OCI-LY7 (cell line): ENCODE measurements at places on chromosomes 4 and X.

GRCh38 chrX:39577985-39578869, 519.5 kb downstream of the BCOR start:
- DNase-seq: peak; percentile 8

DNA sequence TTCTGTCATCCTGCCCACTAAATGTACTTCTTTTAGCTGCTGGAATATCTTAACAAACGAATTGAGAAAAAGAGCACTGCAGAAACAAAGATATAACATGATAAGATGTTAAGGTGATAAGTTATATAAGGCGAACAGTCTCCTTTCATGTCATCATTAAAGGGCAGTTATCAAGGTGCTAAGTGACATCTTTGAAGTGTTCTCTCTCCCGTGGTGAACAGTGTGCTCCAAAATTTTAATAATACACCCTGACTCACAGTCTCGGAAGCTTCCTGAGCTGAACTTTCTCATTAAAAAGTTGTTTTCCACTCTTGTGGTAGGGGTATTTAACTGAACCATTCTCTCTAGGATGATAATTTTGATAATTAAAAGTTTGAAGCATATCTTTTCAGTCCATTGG, 61.6 kb downstream of the PLS3 start:
- no peak for DNase-seq

GRCh38 chr4:143626134-143626911, 74.2 kb downstream of the FREM3 start:
- no peak for DNase-seq

- no peak for DNase-seq
Observed at GRCh38 chr4:152901205-152901604, 34.9 kb upstream of the FHDC1 start.

- no peak for DNase-seq
Observed at GRCh38 chrX:131729295-131729694, 185.4 kb downstream of the OR13H1 start.

DNA sequence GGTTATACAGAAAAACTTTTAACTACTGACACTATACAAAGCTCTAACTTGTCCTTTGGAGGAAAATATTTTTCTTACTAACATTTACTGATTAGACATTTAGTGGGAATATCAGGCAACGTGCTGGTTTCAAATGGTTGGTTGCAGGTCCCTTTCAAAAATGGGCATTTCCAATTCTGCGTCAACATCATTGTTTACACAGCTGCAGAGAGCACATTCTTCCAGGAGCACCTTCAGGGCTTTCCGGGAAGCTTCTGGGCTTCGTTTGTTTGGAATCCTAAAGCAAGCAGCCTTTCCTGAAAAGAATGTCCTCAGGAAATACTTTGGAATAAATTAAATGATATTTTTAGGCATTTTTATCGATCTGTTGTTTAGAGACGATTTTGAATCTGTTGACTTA, 289.7 kb downstream of the TRIML1 start:
- no peak for DNase-seq

GRCh38 chr4:20311856-20312255, 60.2 kb downstream of the SLIT2 start:
- no peak for DNase-seq

GRCh38 chrX:38055170-38055847, 49.0 kb downstream of the SYTL5 start:
- DNase-seq: no peak

GRCh38 chrX:22585831-22586230, 313.1 kb downstream of the CBLL2 start:
- DNase-seq: no peak

- no peak for DNase-seq
Observed at GRCh38 chr4:86013621-86014020, 346.2 kb downstream of the MAPK10 start.

DNA sequence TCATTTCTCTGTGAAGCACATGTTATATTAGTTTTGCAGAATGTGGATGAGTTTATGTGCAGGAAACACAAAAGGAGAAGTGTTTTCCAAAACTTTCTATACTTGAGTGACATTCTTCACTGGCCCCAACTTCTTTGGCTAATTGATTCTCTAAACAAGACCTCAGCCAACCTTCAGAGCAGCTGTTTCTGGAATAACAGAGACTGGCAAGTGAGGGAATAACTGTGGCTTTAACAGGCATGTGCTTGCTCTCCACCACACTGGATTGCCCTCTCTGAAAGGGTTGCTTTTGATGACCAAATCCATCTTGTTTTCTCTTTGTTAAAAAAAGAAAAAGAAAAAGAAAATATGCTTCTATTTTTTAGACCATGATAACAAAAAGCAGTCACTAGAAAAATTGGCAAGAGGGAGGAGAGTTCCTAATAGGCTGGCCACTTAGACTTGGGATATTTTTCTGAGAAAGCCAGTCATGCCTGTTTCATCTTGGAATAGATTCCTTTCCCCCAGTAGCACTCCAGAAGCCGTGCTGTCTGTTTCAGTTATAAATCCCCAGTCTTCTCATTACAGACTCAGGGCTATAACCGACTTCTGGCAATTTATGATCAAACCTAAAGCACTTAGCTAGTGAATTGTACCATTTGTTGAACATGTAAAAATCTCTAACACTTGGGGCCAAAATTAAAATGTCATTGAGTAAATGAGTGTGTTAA, 295.0 kb upstream of the NR3C2 start:
- DNase-seq: no peak

GRCh38 chr4:170497112-170497511, 407.4 kb upstream of the AADAT start:
- DNase-seq: no peak

GRCh38 chr4:6368601-6369000, 99.0 kb downstream of the WFS1 start:
- DNase-seq: no peak

DNA sequence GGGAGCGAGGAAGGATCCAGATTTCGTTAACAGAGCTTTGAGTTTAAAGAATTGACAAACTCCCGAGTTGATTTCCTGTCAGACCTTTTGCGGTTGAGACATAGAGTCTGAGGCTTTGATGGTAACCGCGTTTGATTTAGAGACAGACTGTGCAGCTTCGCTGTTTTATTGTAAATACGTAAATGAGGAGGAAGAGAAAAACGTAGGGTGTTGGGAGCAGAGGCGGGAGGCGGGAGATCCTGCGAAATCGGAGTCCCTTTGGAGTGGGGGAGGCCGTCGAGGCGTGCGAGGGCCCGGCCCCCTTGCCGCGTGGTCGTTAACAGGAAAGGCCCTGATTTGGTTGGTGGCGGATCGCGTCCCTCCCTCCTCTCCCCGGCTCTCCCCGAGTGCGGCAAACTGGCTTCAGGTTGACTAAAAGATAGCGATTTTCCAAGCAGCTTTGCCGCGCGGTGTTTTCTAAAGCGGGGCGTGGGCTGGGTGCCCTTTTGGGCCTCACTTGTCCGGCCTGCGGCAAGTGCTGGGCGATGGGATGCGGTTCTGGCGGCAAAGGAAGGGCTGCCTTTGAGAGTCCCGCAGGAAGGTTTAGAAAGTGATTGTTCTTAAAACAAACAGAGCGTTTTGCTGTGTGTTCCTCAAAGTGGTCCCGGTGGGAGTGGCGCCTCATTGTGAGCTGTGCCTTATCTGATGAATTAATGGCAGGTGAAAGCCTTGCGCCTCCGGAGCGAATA, 857 bp downstream of the SCML1 start:
- DNase-seq: no peak

- DNase-seq: no peak
Observed at GRCh38 chrX:116292183-116292582, 121.6 kb downstream of the AGTR2 start.

GRCh38 chr4:62018537-62018936, 818.4 kb downstream of the ADGRL3 start:
- DNase-seq: no peak

DNA sequence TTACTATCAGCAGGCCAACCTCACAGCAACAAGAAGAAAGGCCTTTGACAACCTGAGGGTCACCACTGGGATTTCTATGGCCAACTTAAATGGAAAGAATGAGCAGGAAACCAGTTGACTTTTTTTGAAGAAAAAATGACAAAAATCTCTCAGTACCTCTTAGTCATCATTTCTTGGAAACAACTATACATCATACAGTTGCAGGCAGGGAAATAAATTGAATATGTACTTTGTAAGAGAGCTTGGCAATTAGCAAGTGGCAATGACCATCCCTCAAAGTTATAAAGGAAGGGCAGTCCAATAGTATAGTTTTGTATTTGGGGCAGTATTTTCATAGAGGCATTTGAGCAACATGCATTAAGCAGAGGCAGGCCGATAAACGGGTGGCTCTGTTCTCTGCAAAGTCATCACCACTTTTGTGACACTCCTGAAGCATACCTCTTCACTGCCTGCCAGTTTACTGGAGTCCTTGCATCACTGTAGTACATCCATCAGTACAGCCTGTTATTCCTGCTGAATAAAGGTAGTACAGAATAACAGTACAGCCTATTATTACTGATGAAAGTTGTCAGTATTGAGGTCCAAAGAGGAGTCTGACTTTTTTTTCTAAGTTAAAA, 83.3 kb upstream of the AMELX start:
- DNase-seq: no peak

- no peak for DNase-seq
Observed at GRCh38 chr4:113173126-113173792, 123.8 kb downstream of the ANK2 start.

GRCh38 chr4:152981842-152982241, 45.7 kb downstream of the FHDC1 start:
- DNase-seq: no peak

DNA sequence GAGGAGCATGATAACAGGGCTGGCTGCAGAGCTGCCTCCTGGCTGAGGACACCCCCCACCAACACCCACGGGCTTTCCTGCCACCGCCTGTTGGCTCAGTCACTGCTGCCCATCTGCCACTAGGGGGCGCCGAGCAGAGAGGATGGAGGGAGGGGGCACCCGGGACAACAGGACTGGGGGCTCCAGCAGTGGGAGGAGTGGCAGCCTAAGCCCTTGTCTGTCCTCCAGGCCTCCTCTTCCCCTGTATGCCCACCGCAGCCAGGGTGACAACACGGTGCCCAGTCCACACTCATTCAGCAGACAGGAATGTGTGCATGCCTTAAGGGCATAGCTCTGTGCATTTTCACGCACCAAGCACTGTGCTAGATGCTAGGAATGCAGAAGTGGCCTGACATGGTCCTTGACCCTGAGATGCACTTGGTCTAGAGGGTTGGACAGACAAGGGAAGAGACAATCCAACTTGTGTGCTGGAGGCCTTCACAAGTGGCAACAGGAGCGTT, 149.9 kb downstream of the AMMECR1 start:
- peak; percentile 39 for DNase-seq

DNA sequence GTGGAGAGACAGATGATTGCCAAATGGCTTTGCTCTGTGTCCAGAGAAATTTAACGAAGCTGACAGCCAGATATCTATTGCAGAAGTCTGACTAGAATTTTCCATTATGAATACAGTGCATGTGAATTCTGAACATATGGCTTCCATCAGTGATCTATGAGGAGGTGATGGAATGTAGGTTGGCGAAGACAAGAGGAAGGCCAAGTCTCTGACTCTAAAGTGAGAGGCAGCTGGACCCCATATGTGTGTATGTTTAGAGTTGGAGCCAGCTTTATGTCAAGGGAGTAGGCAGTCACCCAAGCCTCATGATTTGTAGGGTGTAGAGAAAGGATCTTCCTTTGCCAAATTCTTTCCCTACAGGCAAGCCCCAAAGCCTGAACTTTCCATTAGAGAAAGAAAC, 76.2 kb upstream of the TEX13D start:
- DNase-seq: no peak

DNA sequence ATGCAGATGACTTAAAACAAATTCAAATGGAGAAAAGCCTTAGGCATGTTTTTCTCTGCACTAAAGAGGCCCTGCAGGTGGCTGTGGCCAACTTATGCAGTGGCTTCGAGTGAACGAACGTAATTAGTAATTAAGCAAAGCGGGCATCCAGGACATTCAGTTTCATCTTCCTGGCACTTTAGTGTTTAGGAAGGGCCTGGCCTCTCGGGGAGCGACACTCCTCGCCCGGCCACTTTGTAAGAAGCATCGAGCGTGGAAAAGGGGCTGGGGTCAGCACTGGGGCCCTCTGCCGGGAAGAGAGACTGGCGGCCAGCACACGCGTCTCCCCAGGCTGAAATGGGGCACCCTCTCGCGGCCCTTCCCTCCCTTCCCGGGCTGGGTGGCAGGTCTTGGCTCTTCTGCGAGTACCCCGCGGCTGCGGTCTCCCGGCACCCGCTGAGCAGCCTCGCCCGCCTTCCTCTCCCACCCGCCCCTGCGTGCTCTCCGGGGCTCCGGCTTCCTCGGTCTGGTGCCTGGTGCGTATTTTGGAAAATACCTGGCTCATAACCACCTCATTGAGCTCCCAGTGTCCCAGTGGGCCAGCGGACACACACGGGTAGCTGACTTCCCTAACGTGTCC, 677 bp upstream of the CYP4V2 start:
- peak; percentile 71 for DNase-seq

DNA sequence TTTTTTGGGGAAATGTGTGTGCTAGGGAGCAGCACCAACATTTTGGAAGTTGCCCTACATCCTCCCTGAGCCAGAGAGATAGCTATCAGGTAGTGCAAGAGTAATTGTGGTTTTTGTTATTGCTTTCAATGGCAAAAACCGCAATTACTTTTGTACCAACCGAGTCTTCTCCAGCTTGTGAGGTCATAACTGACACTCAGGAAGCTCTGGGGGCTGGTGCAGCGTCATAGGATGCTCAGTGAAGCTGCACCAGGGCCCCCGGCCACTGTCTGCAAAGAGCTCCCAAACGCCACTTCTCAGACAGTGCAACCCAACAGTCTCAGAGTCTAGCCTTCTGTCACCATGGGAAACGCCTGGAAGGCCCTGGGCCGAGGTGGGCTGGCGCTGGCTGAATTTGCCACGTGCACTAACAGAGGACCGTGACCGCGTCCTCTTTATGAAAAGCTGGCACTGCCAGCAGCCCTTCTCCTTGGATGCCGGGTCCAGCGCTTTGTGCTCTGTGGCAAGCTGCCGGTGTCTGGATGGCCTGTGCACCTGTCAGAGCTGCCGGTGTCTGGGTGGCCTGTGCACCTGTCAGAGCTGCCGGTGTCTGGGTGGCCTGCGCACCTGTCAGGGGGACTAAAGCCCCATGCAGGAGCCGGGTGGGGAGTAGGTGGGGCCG, 19.4 kb downstream of the SH3TC1 start:
- no peak for DNase-seq

GRCh38 chr4:100632163-100632562, 114.3 kb upstream of the EMCN start:
- DNase-seq: no peak

GRCh38 chr4:124499261-124499660, 213.3 kb downstream of the ANKRD50 start:
- DNase-seq: no peak

- no peak for DNase-seq
Observed at GRCh38 chr4:128974136-128974581, 119.2 kb downstream of the SCLT1 start.

GRCh38 chr4:79298027-79298426, 27.8 kb downstream of the NAA11 start:
- no peak for DNase-seq

GRCh38 chr4:44287505-44287904, 161.1 kb downstream of the KCTD8 start:
- DNase-seq: no peak

GRCh38 chrX:94389044-94389443, 715.0 kb downstream of the FAM133A start:
- no peak for DNase-seq

DNA sequence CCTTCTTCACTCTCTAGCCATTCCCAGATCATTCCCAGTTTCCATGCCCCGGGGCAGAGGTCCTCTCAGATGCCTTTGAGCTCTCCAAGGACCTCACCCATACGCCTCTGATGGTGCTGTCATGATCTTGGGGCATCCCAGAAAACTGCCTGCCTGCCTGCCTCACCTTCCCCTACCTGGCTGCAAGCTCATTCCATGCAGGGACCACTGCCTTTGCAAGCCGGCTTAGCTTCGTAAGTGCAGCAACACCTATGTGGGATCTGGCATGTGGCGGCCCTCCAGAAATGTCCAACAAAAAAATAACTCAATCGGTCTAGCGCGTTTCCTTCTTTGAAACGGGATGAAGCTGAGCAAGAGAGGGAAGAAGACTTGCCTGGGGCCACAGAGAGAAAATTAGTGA, 53.0 kb downstream of the C4orf50 start:
- no peak for DNase-seq
